ENCODE measurements at places on chromosomes 7 and 10.

GRCh38 chr7:44153948-44154335 is 12.8 kb upstream of the MYL7 start:
- DNase-seq: no peak

- no peak for DNase-seq
Observed at GRCh38 chr10:969473-970150, 18.6 kb upstream of the GTPBP4 start.

DNA sequence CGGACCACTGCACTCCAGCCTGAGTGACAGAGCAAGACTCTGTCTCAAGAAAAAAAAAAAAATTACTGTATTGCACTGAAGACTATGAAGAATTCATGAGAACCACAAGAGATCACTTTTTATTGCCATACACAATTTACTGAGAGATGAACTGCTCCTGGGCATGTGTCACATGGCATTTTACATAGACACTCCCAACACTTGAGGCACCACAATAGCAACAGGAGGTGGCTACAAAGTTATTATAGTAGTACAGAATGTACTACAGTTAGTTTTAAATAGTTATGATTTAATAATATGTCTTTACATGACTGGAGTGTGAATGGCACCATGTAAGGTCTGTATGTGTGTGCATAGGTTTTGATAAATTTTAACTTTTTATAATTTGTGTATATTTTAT is 70.6 kb downstream of the KMT2E start:
- DNase-seq: no peak

DNA sequence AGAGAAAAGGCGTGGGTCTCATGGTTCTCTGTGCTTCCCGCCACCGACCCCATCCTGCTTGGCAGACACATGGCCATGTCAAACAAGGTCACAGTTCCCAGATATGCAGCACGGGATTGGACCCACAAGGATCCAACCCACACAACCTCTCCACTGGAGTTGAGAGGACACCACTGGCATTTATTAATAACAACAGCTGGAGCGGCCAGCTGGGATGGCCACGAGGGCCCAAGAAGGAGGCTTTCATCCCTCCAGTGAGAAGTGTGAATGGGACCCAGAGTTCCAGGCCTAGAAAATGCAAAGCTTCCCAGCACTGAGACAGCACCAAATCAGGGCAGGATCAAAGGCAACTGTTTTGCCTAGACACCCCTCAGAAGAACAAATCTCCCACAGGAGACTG is 31.5 kb downstream of the FGFR2 start:
- DNase-seq: no peak

DNA sequence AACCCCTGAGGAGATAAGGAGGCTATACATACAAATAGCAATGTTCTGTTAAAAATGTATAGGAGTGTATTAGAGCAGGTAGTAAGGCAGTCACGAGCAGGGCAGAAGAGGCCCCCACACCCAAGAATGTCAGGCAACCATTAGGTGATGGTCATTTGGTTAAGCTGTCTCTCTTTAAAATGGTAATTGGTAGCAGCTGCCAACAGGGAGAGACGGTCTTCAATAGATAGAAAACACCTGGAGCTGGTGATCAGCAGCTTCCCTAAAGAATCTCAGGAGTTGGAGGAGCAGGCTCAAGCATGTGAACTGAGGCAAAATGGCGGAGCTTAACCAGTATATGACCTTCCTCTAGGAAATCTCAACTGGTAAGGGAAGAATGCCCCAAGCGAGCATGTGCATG is 26.4 kb upstream of the HTR5A start:
- DNase-seq: no peak

- no peak for DNase-seq
Observed at GRCh38 chr7:121576148-121576917, 180.2 kb upstream of the FAM3C start.

- DNase-seq: no peak
Observed at GRCh38 chr7:135385209-135385608, 124.7 kb downstream of the CNOT4 start.

DNA sequence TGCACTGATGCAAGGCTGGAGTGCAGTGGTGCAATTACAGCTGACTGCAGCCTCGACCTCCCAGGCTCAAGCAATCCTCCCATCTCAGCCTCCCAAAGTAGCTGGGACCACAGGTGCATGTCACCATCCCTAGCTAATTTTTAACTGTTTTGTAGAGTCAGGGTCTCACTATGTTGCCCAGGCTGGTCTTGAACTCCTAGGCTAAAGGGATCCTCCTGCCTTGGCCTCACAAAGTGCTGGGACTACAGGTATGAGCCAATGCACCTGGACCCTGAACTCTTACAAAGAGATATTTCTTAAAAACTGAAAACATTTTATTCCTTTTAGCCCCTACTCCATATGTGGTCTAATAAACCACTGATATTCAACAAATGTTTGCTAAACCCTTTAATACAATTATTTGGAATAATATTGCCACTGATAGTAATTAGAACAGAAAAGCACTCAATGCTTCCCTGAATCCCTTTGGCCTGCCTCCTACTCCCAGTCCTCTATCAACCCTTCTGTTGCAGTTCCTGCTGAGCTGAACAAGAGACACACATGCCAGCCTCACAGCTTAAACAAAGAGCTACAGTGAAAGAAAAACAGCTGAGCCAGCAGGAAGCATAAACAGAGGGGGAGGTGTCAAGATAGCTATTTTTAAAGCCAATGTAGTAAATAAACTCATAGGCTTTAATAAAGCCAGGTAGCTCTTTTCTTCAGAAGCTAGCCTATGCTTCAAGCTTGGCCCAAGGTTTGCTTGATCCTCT is 7.0 kb upstream of the GNAI1 start:
- DNase-seq: no peak

DNA sequence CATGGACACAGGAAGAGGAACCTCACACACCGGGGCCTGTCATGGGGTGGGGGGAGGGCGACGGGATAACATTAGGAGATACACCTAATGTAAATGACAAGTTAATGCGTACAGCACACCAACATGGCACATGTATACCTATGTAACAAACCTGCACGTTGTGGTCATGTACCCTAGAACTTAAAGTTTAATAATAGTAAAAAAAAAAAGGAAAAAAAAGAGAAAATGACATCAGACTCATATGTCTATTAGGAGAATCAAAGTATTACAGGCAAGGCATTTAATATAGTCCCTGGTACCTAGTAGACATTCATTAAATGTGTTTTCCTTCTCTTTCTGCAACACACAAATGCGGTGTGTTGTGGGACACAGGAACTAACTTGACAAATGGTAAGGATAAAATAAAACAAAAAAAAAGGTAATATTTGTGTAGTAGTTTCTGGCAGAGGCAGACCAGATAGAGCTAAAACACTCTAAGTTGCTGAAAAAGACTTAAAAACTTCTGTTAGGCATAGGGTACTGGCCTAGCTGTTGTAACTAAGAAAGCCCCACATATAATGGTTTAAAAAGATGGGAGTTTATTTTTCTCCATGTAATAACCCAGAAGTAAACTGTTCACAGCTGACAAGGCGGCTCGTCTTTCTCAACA is 68.8 kb downstream of the NAMPT start:
- no peak for DNase-seq

GRCh38 chr10:50990568-50991455 is 83.5 kb upstream of the PRKG1 start:
- DNase-seq: no peak

- DNase-seq: no peak
Observed at GRCh38 chr7:151306860-151307259, 34.8 kb upstream of the NUB1 start.

- DNase-seq: no peak
Observed at GRCh38 chr7:55472928-55473725, 99.2 kb downstream of the VOPP1 start.

- no peak for DNase-seq
Observed at GRCh38 chr7:132065193-132065988, 509.0 kb upstream of the PODXL start.

- no peak for DNase-seq
Observed at GRCh38 chr7:1255080-1255816, 22.6 kb downstream of the UNCX start.

DNA sequence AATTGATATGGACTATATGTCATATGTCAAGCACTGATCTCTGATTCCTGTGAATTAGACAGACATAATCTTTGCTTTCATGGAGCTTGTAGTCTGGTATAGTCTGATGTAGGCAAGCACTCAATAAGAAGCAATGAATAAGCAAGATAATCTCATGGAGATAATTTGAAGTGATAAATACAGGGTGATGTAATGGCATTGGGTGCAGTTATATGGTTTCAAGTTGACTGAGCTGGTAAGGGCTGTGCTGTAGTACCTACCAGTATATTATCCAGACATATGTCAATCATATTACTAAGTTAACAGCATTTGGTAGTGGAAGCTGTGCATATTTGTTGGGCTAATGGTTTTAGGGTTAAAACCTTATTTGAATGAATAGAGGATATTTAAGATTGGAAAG is 117.5 kb upstream of the PRPS1L1 start:
- DNase-seq: no peak

DNA sequence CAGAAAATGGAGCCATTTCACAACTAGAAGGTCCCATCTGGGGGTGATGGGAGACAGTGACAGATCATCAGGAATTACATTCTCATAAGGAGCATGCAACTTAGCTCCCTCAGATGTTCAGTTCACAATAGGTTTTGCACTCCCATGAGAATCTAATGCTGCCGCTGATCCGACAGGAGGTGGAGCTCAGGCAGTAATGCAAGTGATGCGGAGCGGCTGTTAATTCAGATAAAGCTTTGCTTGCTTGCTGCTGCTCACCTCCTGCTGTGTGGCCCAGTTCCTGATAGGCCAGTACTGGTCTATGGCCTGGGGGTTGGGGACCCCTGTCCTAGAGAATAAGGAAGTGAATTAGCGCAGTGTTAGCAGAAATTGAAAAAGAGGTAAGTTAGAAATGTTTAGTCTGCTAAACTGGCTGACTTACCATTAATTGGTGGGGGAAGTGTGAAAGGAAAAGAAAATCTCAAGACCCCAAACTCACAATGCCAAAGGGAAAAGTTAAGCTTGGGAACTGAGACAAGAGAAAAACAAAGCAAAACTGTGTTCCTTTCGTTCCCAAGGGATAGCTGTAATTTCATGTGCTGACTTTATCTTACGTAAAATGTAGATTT is 76.4 kb downstream of the LYZL2 start:
- no peak for DNase-seq

DNA sequence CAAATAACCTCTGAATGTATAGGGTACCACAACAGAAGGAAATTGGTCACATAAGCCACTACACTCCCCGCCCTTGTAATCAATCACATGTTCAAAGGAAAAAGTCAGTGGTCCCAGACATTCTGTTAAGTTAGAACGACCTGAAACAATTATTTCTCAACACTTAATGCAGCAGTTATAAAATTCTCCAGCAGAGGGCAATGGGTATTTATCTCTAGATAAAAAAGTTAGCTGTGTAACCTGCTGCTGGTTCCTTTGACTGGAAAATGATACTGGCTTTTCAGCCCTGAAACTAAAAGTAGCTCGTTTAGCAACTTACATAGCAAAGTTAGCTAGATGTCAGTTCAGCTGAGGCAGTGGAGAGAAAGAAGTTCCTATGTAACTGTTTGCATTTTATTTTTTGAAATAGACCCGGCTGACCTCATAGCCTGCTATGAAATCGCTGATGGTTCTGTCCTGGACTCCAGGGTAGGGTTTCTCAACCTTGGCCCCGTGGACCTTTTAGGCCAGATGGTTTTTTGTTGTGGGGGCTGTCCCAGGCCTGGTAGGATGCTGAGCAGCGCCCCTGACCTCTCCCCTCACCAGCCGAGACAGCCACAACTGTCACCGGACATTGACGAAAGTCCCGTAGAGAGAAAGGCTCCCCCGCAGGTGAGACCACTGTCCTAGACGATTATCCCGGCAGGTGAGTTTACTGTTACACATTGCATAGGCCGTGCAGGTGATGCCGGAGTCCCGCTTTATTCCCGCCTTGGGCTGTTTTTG is 40.2 kb upstream of the PROSER2 start:
- no peak for DNase-seq

DNA sequence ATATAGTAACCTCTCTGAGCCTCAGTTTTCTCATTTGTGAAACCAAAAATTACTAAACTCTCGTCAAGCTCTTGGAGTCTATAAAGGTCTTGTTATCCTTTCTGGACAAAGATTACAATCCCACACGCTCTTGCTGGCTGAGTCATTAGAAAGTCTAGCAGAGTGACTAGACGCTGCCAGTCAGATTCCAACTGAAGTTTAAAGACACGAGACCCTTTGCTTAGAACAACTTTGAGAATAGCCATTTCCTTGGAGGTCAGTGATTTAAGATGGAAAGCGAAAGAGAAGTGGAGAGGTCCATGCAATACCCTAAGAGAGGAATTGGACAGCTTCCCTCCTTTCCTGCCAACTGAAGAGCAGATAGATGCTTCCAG is 119.5 kb downstream of the APBB1IP start:
- DNase-seq: no peak

DNA sequence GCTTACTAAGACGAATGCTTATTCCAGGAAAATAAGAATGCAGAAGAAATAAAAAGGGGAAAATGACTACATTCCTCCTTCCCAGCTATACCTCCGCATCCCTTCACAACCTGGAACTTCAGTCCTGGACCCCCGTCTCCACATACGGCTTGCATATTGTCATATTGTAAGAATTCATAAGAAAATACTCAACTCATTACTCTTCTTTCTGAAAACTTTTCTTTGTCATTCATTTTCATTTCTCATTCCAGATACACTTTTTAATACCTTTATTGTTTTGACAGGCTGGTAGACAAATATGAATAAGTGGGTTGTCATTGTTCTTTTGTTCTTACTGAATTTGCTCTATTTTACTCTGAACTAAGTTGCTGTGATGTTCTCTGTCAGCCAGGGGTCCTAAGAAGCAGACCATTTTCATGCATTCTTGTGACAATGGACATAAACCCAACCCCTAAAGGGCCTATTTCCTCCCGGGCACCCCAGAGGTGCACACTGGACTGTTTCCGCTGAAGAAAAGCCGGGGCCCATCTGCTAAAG is 23.3 kb upstream of the SFTPA2 start:
- DNase-seq: no peak

- no peak for DNase-seq
Observed at GRCh38 chr7:34341326-34341725, 316.7 kb upstream of the NPSR1 start.

- no peak for DNase-seq
Observed at GRCh38 chr10:102024799-102025198, 31.2 kb downstream of the ARMH3 start.

DNA sequence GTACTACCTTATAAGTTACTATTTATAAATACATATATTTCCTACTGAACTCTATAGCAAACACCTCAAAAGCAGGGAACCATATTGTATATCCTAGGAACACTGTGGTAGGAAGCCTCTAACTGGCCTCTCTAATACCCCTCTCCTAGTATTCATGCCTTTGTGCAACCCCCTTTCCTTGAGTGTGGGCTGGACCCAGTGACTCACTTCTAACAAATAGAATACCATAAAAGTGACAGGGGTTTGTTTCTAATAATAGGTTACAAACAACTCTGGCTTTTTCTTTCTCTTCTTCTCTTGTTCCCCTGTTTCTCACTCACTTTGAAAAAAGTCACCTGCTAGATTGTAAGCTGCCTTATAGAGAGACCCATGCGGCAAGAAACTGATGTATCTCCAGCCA is 51.6 kb upstream of the MACC1 start:
- DNase-seq: no peak
